Inflammatory macrophage treated with lipopolysaccharide for 4 hours (primary cell): ENCODE measurements at places on chromosomes 12 and 14.

GRCh38 chr14:68270342-68270741 is 450.8 kb downstream of the RAD51B start:
- no peak for DNase-seq

DNA sequence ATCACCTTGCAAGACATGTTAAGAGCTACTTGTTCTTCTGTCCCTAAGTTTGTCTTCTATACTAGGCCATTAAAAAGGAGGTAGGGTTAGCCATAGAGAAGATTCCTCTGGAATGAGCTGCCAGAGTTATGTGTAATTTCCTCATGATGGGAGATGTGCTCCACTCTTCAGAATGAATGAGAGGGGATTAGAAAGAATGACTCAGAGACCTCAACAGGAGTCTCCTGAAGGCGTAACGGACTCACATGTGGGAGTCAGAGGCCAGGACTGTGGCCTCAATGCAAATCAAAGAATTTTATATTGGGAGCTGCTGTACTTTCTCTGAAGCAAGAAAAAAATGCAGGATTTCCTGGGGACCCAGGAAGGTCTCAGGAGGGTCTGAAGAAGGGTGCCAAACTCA is 87.8 kb upstream of the ATXN7L3B start:
- DNase-seq = no peak

GRCh38 chr14:67440513-67440912 is 28.5 kb upstream of the PLEK2 start:
- no peak for DNase-seq

DNA sequence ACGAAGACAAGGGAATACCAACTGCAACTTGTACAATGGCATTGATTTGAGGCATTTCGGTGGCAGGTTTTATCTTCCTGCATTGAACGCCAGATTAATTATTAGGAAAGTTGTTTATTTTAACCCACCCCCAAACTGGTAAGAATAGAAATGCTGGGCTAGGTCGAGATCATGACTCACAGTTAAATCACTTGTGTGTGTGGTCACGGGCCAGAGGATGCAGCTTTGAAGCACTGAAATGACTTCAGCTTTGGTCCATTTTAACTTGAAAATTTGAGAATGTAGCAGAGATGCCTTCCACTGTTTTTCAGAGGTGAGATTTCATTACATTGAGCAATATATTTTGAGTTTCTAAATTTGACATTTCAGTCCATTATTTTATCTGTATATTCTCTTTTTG is 23.6 kb upstream of the KCNH3 start:
- DNase-seq = no peak
